ENCODE measurements at places on chromosomes 1 and 21.

DNA sequence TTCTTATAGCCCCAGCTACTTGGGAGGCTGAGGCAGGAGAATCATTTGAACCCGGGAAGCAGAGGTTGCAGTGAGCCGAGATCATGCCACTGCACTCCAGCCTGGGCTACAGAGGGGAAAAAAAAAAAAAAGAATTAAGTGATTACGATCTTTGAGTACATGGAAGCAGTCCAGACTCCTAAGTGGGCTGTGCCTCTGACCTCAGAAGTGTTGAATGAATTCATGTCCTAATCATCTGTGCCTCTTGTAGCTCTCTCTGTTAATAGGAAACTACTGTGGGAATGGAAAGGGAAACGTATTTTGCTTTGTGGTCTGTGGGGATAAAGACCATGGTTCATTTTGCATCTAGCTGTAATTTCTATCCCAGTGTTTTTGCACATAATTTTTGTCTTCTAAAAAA lies 8.4 kb upstream of the IVNS1ABP start:
- no peak for DNase-seq

DNA sequence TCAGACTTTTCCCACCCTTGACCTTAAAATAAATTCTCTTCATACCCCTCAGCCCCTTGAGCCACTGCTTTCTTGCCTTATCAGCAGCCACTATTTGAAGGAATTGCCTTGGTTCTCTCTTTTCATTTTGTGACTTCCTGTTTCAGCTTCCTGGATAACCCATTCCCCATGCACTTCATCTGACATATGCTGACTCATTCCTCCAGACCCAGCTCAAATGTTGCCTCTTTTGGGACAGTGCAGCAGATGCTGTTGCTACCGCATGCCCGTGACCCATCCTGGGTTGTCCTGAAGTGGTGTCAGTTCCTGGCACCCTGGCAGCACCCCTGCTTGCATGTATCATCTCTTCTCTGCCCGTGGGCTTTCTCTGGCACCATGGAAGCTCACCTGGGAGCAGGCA lies 496.1 kb downstream of the PTPRU start:
- no peak for DNase-seq

- DNase-seq: no peak
Measured at GRCh38 chr1:45730075-45730779, 20.2 kb downstream of the IPP start.

GRCh38 chr1:154749078-154749760 lies 120.9 kb downstream of the KCNN3 start:
- peak; percentile 44 for DNase-seq

GRCh38 chr1:185663332-185663731 lies 70.9 kb upstream of the HMCN1 start:
- no peak for DNase-seq

DNA sequence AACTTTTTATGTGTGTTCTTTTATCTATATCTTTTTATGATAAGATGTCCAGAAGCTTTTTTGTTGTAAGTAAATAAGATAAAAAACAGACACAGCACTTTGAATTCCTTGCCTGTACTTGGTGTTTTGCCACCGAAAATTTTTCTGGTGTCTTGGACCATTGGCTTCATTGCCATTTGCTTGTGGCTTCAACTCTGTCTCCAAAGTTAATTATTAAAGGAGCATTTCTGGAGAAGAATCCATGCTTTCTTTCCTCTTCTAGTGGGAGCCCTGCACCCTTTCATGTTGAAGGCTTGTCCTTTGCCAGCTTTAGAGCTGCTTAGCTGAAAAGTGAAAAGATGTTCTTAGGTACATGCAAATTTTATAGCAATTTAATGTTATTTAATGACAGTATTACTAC lies 112.2 kb downstream of the DYRK1A start:
- DNase-seq: no peak

DNA sequence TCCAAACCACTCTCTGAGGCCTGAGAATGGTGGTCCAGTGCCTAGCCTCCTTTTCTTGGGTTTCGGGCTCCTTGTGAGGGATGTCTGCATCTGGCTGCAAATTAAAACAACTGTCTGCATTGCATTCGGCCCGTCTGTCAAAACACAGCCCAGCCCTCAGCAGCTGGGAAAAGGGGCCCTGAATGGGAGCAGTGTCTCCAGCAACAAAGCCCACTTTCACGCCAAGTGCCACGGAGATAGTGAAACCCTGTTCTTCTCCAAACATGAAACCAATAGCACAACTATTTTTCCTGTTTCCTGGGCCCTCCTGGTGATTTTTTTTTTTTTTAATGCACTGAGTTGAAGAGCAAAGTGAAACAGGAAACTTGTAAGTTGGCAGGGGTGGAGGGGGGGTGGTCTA lies 138.4 kb downstream of the PLXNA2 start:
- no peak for DNase-seq

GRCh38 chr1:238690415-238690814 lies 696.0 kb upstream of the CHRM3 start:
- DNase-seq: no peak

DNA sequence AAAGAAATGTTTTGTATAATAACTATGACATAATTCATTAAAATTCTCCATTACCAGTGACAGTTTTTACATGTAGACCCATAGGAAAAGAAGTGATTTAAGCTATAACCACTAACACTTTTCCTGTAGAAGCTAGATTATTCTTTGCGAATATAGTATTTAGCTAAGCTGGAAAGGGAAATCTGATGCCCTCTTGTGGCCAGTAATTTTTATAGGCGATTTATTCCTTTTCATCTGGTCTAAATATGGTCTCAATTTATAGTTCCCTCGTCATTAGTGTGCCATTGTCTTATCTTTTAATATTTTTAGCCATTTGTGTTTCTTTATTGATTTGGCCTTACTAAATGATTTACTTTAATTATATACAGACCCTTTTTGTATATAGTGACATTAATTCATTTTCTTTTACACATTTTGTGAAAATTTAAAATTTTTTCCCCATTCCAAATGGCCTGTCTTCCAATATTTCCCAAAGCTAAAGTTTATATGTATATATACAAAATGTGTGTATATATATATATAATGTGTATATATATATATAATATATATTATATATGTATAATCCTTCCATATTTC lies 26.7 kb downstream of the BTG3 start:
- DNase-seq: peak; percentile 48

GRCh38 chr1:229625071-229625914 lies 629 bp downstream of the TAF5L start:
- peak; percentile 61 for DNase-seq

GRCh38 chr1:222171005-222171404 lies 376.9 kb downstream of the HHIPL2 start:
- DNase-seq: peak; percentile 52

GRCh38 chr1:82462366-82462765 lies 661.6 kb downstream of the ADGRL2 start:
- DNase-seq: no peak

DNA sequence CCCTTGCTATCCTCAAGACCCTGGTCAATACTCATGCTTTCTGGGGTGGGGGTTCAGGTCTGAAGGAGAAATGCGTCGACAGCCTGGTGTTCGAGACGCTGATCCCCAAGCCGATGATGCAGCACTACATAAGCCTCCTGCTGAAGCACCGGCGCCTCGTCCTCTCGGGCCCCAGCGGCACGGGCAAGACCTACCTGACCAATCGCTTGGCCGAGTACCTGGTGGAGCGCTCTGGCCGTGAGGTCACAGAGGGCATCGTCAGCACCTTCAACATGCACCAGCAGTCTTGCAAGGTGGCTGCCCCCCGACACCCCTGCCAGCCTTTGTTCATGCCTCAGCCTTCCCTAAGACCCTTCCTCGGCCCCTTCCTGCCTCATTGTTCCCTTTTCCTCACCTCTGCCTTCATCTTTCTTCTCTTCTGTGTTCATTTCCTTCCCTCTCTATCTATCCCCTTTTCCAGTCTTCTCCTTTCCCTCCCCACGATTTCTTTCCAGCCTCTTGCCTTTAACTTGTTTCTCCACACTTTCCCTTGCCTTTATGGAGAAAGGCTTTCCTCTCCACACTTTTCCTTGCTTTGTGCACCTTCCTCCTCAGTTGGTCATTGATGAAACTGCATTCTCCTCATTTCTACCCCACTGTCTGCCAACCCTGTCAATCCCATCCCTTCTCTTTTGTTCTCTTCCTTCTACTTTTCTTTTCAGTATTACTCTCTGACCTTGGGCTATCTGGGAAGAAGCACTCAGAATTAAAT lies 18.3 kb upstream of the IPO9 start:
- no peak for DNase-seq

GRCh38 chr1:15568387-15569073 lies 16.3 kb downstream of the AGMAT start:
- DNase-seq: no peak

GRCh38 chr21:39313571-39314142 lies at the start of gene BRWD1:
Gene BRWD1 (minus strand): TSS chr21:39313632. CDS start chr21:39313491, 141 bp downstream.
- DNase-seq: peak; percentile 94

DNA sequence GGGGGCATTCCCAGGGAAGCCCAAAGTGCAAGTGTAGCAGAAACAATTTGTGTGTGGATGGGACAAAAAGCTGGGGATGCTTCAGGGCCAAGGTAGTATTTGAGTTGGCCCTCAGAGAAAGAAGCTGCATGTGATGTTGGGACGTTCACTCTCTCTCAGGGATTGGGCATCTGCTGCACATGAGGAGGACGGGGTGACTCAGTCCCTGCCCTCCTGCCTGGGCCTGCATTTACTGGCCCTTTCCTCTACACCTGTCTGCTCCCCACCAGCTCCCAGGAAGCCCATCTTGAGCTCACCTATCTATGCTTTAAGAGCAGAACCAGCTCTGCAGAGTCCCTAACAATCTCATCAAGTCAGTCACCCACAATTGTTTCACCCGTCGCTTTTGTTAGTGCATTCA lies 23.5 kb upstream of the MPZL1 start:
- no peak for DNase-seq

DNA sequence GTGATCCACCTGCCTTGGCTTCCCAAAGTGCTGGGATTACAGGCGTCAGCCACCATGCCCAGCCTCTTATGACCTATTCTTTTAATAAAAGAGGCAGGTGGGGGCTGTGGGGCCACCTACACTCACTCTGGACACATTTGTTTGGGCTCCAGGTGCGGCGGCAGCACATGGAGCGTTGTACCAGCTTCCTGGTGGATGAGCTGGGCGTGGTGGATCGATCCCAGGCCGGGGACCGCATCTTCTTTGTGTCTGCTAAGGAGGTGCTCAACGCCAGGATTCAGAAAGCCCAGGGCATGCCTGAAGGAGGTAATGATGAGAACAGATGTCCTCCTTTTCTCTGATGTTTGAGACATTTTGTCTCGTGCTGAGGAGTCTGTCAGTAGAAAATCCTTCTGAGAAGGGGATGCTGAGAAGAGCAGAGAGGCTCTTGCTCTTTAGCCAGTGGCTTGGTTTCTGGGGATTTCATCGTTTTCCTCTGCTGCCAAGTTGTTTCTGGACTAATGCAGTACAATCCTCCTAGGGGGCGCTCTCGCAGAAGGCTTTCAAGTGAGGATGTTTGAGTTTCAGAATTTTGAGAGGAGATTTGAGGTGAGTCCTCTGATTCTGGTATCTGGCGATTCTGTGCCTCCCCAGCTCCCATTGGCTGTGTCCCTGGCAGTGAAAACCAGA lies 17.9 kb upstream of the MIIP start:
- DNase-seq: peak; percentile 74

GRCh38 chr1:233057836-233058235 lies 107.4 kb downstream of the NTPCR start:
- DNase-seq: peak; percentile 31

- DNase-seq: peak; percentile 88
Measured at GRCh38 chr1:159067699-159068621, 8.6 kb downstream of the AIM2 start.

DNA sequence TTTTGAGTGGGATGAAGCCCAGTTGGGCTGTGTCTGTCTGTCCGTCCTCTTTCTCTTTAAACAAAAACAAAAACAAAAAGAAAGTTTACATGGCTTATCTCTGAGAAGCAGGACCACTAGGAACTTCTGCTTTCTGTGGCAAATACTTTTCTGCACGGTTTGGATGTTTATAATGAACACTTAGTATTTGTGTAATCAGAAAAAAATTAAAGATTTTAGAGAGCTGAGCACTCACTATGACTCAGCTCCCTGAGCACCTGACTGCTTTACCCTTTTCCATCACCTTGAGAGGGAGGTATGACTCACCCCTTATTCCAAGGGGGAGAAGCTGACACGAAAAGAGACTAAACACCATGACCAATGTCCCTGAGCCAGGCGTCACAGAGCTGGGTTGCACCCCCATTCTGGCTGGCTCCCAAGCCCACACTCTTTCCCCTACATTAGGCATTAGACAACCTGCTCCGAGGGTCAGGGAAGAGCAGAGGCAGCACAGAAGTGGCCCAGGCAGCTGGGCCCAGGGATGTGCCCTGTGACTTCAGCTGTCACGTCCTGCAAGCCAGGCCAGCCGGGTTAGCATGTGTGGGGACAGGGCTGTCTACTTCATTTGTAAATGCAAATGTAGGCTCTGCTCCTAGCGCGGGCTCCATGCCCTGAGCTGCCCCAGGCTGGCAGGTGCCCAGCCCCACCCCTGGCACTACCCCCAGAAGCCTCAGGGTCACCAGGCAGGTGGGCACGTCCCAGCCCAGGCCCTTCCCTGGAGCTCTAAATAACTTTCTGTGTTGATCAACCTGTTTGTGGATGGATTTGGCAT lies 30.4 kb downstream of the RAP1GAP start:
- no peak for DNase-seq

GRCh38 chr1:189769448-189769847 lies 708.2 kb downstream of the BRINP3 start:
- no peak for DNase-seq

DNA sequence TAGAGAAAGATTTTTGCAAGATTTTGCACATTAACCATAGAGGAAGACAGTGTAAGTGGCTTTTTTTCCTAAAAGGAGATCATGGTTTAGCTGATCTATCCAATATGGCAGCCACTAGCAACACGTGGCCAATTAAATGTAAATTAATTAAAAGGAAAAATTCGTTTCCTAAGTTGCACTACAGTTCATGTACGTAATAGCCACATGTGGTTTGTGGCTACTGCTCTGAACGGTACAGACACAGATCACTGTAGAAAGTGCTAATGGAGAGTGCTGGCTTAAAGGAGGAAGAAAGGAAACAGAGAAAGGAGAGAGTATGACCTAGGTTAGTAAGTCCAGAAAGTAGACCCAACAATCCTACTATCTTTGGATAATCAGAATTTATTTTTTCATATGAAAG lies 170.8 kb downstream of the SIPA1L2 start:
- DNase-seq: no peak

DNA sequence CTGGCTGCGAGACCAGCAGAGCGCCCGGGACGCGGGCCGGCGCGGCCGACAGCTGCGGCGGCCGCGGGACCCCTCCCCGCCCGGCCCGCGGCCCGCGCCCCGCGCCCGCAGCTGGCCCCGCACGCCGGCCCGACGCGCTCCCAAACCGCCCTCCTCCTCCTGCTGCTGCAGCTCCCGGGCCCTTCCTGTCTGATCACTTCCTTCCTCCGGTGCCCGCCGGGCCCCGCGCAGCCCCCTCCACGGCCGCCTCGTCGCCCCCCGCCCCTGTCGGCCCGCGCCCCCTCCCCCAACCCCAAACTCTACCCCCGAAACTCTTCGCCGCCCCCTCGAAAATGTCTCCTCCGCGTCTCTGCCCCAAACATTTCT lies 594 bp downstream of the LUZP1 start:
- DNase-seq: peak; percentile 41

GRCh38 chr1:17653728-17654351 lies 101.3 kb upstream of the ACTL8 start:
- peak; percentile 29 for DNase-seq

All from GM12865 (cell line).